ENCODE measurements at places on chromosomes 3 and 15.

DNA sequence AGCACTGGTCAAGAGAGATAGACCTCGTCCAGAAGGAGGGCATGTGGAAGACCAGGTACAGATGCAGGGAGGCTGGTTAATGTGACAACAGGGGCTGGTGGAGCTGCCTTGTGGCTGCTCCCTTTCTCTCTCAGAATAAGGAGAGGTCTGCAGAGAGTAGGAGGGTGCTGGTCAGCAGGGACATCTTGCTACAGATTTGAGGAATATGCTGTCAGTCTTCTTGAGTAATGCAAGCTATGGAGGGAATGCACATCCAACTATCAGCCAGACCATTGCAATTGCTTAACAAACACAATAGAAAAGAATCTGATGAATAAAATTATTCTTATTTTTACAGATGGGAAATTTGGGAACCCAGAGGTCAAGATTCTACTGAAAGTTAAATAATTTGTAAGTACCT lies 20.3 kb upstream of the SIAH2 start:
- no peak for DNase-seq

DNA sequence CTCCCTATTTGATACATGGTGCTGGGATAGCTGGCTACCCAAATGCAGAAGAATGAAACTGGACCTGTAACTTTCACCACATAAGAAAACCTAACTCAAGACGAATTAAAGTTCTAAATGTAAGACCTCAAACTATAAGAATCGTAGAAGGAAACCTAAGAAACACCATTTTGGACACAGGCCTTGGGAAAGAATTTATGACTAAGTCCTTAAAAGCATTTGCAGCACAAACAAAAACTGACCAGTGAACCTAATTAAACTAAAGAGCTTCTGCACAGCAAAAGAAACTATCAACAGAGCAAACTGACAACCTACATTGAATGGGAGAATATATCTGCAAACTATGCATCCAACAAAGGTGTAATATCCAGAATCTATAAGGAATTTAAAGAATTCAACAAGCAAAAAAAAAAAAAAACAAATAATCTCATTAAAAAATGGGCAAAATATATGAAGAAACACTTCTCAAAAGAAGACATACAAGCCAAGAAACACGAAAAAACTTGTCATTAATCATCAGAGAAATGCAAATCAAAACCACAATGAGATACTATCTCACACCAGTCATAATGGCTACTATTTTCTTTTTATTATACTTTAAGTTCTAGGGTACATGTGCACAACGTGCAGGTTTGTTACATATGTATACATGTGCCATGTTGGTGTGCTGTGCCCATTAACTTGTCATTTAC lies 37.0 kb downstream of the HDGFL3 start:
- no peak for DNase-seq

GRCh38 chr3:42122261-42123011 lies 31.3 kb downstream of the TRAK1 start:
- no peak for DNase-seq

GRCh38 chr3:51931756-51932155 lies 9.9 kb downstream of the RRP9 start:
- DNase-seq, result no peak

- DNase-seq, result no peak
Observed at GRCh38 chr3:126104742-126105605, 21.1 kb upstream of the SLC41A3 start.

DNA sequence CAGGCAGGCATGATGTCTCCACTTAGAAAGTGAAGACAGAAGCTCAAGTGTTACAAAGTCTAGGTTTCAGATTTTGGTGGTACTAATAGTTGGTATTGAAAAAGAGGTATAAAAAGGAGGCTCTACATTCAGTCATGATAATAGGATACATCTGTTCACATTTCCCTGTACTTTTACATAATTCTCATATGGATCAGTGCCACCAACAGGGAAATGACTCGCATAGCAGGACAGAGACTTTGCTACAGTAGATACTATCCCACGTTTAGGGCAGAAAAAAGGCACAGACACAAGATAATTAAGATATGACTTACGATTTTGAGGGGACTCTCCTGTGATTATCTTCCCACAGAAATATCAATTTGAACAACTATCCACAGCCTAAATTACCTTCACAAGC lies 1062.9 kb upstream of the EPHA6 start:
- no peak for DNase-seq

GRCh38 chr3:102577082-102577789 lies 142.4 kb downstream of the ZPLD1 start:
- no peak for DNase-seq

- DNase-seq, result no peak
Observed at GRCh38 chr3:184604615-184605290, 43.2 kb downstream of the EPHB3 start.

- DNase-seq, result no peak
Observed at GRCh38 chr15:76168237-76168984, 108.6 kb downstream of the TMEM266 start.

DNA sequence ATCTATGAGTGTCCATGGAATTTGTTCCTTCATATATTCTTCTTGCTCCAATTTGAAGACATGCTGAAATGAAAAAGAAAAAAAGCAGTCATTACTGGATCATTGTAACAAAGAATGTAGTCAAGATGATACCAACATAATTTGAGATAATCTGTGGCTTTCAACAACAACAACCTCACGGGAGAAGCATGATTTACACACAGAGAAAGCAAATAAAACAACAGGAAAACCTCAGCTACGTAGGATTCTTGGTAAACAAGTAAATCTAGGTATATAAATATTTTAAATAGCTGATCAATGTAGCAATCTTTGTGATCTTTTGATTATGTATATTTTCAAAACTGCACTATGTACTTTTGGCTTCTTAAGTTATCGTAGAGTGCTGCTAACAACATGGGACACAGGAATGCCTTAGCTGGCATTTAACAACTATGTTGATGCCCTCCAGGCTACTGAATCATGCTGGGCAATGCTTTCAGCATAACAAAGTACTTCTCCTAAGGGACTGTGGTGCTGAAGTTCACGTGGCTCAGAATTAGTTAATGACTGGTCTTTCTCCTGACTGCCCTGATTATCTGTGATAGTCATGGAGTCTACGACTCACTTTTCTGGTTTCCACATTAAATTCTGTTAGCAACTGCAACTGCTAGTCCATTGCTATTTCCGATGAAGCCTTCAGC lies 96.5 kb upstream of the MYO5C start:
- DNase-seq, result no peak
